ENCODE measurements at places on chromosomes 5 and 9.

DNA sequence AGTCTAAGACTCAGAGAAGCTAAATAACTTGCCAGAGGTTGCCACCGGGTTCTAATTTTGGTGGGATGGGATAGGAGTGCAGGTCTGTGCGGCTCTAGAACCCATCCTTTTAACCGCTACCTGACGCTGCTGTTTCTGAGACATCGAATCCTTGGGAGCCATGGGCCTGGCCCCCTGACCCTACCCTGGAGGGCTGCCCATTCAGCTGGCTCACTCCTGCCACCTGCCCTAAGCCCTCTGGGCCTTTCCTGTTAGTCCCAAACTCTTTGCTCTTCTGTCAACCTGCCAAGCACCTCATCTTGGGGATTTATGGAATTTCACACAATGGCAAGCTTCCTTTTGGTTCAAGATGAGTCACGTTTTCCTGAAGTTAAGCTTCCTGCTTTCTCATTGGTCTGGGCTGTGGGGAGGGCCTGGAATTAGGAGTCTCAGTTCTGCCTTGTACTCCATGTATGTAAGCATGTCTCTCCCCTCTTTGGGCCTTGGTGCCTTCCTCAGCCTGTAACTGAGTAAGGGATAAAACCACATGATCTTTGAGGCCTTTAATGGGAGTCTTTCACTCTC, 26.6 kb downstream of the ENHO start:
- no peak for DNase-seq

DNA sequence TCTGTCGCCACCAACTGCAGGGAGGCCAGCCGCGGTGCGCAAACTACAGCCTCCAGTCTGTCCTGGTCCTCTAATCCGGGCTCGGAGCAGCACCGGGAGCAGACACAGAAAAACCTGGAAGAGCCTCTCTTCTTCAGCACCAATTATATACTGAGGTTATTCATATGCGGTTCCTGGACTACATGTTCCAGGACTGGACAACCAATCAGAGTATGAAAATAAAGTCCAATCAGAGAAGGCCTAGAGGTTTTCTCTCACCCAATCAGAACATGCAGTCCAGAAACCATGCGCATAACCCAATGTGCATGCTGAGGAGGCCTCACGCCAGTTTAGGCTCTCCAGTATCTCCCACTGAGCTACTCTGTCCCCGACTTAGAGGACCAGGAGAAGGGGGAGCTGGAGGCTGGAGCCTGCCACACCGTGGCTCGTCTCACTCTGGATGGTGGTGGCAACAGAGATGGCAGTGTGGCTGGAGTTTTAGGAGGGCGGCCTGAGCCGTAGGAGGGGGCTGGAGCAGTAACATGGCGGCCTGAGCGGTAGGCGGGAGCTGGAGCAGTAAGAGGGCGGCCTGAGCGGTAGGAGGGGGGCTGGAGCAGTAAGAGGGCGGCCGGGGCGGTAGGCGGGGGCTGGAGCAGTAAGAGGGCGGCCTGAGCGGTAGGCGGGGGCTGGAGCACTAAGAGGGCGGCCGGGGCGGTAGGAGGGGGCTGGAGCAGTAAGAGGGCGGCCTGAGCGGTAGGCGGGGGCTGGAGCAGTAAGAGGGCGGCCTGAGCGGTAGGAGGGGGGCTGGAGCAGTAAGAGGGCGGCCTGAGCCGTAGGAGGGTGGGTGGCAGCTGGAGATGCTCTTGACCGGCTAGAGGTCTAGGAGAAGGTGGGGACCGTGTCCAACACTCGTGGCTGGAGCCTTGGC, 20.4 kb upstream of the TRIM52 start:
- no peak for DNase-seq

- DNase-seq: no peak
These were observed 245.4 kb downstream of the MLLT3 start for GRCh38 chr9:20376731-20377375.

DNA sequence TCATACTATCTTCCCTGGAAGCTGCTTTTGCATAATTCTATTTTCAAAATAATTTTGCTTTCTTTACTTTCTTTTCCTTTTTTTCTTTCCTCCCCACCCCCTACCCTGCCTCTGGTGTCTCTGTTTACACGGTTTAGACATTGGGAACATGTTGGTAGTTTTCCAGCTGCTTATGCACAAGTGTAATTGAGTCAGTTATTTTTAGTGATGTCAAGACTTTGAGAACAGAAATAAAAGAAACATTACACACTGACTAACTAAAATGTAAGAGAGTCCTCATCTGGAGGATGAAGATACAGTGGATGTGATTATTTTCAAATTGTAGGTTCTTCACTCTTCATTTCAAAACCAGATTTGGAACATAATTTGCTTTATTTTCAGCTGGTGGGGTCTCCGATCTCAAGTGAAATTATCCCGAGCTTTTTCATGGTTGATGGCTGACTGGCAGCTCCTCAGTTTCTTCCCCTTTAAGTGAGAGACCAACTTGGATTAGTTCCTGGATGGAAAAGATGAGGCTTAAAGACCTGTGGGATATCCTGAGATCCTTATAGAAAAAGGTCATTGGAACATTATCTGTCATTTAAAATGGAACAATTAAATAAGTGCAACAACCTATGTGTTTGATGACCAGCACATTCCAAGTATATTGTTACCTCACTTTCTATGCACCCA, 154.4 kb upstream of the ZNF462 start:
- DNase-seq: no peak

- DNase-seq: no peak
These were observed 159.0 kb downstream of the TLE1 start for GRCh38 chr9:81530310-81530810.

Data from stimulated activated CD8-positive, alpha-beta memory T cell treated with anti-CD3 and anti-CD28 coated beads, Interleukin-7, amount 100 ng/mL, for 1 hour (primary cell).